Cardiac septum (tissue), 1 donor: ENCODE measurements at places on chromosomes 1 and 21.

- no peak for DNase-seq
Observed at GRCh38 chr1:204147406-204148383, 4.1 kb downstream of the ETNK2 start.

- DNase-seq, result no peak
Observed at GRCh38 chr1:59151860-59152259, 145.0 kb upstream of the FGGY start.

DNA sequence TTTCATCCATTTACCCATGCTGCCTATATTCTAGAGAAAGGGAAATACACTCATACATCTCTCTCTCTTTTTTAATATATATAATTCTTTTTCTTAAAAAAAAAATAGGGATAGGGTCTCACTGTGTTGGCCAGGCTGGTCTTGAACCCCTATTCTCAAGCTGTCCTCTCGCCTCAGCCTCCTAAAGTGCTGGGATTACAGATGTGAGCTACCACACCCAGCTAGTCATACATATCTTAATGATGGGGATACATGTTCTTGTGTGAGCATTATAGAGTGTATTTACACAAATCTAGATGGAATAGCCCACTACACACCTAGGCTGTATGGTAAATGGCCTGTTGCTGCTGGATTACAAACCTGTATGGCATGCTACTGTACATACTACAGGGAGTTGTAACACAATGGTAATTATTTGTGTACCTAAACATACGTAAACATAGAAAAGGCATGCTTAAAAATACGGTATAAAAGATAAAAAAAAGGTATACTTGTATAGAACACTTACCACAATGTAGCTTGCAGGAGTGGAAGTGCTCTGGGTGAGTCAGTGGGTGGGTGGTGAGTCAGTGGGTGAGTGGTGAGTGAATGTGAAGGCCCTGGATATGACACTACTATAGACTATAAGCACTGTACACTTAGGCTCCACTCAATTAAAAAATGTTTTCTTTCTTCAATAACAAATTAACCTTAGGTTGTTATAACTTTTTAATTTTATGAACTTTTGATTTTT is 72.9 kb downstream of the IVNS1ABP start:
- DNase-seq, result no peak

- DNase-seq, result no peak
Observed at GRCh38 chr1:228848406-228848805, 113.1 kb downstream of the RHOU start.

DNA sequence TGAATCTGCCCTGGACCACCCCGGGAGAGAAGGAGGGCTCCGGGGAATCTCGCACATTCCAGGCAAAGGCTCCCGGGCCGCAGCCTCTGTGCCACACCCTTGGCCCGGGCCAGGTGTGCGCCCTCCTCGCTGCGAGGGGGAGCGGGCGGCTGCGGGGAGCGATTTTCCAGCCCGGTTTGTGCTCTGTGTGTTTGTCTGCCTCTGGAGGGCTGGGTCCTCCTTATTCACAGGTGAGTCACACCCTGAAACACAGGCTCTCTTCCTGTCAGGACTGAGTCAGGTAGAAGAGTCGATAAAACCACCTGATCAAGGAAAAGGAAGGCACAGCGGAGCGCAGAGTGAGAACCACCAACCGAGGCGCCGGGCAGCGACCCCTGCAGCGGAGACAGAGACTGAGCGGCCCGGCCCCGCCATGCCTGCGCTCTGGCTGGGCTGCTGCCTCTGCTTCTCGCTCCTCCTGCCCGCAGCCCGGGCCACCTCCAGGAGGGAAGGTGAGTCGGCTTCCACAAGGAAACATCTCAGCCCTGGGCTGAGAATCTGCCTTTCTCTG is at the start of gene LAMC2:
TSS of gene LAMC2 (plus strand) at position 324 of the 550 bp plus-strand sequence. CDS start at position 413, 89 bp downstream.
- DNase-seq, result no peak

- DNase-seq, result no peak
Observed at GRCh38 chr1:93034397-93034796, 44.7 kb upstream of the MTF2 start.

DNA sequence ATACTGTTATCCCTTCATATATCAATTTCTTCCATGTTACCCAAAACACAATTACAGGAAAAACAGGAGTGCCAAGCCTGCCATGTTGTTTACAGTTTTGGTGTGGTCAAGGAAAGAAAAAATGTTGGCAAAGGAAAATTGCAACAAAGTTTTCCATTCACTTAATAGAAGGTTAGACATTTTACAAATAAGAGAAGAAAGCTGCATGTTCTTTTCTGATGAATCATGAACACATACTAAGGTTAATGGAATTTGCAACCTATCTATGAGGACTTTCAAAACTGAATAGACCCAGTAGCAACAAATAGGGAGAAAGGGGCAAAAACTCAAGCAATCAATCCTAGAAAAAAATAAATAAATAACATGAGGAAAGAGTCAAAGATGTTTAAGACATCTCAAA is 556.7 kb downstream of the DPYD start:
- DNase-seq, result no peak

DNA sequence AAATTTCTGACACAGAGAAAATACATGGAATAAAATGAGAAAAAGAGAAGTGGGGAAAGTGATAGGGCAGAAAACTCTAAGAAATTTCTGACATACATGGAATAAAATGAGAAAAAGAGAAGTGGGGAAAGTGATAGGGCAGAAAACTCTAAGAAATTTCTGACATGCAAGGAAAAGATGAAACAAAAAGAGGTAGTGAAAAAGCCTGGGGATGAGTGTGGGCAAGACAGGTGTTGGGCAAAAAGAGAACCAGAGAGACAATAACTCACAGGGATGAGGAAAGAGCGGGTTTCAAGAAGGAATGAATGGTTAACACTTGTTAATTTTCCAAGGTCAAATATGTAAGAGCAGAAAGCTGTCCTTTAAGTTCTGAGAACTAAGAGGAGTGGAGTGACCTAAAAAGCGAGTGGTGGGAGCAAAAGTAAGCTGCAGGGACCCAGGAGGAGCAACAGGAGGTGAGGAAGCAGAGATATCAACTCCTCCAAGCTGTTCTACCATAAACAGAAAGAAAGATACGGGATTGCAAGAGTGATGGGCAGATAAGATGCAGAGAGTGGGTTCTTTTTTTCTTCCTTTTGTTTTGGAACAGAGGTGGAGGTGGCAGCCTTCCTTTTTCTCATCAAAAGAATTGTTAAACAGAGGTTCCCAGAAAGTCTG is 29.9 kb upstream of the EXO1 start:
- DNase-seq, result no peak

GRCh38 chr1:63119575-63120155 is 202.7 kb upstream of the FOXD3 start:
- no peak for DNase-seq

GRCh38 chr1:199784138-199784895 is 243.2 kb upstream of the NR5A2 start:
- no peak for DNase-seq

DNA sequence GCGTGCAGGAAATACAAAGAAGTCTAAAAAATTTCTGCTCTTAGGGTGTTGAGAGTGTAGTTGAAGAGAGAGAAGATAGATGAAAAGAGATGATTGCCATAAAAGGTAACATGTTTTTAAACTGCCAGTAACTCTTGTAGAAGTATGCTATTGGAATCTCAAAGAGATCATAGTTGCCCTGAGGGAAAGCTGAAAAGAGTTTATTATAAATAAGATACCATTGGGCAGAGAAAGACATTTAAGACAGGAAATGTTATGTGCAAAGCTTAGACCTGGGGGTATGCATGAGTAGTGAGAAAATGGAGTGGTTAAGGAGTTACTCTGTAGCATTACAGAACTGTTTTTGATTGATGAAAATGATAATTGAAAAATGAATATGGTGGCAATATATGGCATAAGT is 17.6 kb downstream of the GABPA start:
- no peak for DNase-seq

DNA sequence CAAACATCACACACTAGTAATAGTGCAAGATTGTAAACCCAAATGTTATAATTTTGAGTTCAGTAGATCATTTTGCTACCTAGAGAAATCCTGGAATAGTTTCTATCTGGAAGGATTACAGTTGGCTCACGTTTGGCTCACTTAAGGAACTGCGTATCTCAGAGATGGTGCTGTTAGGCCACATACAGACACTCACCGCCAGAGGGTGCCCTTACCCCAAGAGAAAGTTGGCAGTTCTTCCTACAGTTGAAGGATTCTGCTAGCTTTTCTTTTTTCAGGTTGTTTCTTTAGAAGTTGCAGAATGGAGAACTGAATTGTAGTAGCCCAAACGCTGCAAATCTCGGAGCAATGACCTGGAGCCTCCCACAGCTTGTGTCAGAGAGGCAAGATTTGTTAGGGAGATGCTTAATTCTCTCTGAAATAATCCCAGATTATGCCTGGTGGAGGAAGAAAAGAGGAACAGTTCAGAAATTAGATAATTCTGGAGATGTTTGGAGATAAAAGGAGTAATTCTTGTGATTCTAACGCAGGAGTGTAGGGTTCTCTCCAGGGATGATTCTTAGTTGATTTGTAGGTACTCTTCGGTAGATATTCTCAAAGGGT is 87.9 kb upstream of the PAPPA2 start:
- peak; percentile 77 for DNase-seq

- DNase-seq, result no peak
Observed at GRCh38 chr1:112309499-112309898, 86.5 kb upstream of the CTTNBP2NL start.

- no peak for DNase-seq
Observed at GRCh38 chr1:5968161-5968736, 24.0 kb downstream of the NPHP4 start.

GRCh38 chr1:163544441-163544840 is 222.7 kb downstream of the NUF2 start:
- DNase-seq, result no peak
